ENCODE measurements at places on chromosomes 4 and X.

DNA sequence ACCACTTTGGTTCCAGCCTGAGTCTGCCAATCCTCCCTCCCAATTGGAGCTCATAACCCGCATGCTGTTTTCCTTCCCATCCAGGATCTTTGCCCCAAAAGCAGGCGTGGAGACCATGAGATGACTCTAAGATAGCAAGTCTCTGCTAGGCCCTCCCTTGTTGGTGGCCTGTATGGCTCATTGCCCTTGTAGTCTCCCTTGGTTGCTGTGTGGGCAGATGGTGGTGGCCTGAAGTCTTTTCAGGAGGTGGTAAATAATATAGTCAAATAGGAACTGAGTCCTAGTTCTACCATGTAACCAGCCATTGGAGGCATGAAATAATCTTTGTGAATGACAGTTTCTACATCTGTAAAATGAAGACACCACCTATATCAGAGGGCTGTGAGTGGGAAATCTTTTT is 1.2 kb downstream of the ATP6AP1 start:
- DNase-seq, result no peak

GRCh38 chr4:54227256-54228055 is 1.6 kb upstream of the PDGFRA start:
- DNase-seq, result no peak

DNA sequence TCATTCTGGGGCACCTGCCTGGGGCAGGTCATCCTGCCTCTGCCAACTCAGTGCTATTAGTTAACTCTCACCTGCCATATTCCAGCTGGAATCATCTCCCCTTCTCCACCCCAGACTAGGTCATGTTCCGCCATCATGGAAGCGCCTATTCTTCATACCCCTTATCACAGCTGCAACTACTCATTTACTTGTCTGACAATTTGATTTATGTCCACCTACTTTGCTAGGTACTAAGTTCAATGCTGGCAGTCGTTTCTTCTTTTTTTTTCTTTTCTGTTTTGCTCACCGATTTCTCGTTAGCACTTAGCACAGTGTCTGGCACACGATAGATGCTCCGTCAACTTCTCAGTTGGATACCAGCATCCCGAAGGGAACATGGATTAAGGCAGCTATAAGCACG is 1.1 kb upstream of the FMR1 start:
- no peak for DNase-seq

DNA sequence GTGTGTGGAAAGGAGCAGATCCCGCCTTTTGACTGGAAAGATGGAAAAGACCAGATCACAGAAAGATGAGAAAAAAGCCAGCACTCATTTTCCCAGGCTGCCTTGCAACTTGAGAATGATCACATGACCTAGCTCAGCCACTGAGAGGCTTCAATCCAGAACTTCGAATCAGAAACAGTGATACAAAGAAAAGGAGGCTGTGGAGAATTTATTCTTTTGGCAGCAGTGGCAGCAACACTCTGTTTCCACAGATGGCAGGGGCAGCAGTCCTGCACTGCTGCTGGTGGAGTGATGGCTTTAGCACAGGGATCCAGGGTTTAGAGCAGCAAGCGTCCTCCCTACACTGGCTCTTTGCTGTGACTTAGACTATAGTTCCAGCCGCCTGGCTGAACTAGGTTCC is 77.8 kb upstream of the SH3RF1 start:
- DNase-seq, result no peak

DNA sequence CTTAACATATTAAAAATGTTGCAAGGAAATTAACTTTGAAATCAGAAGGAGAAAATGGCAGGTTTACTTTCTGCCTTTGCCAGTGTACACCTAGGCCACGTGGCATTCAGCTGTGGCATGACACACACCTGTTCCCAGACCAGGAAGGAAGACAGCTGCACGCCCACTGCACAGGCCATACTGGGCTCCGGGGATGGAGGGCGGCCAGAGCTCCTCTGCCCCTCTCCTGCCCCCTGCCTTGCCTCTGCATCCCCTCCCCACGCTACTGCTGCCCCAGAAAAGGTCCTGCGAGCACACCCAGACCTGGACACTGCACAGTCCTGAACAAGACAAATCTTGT is 68.4 kb downstream of the GATB start:
- no peak for DNase-seq

GRCh38 chr4:188254211-188254610 is 115.0 kb downstream of the TRIML1 start:
- DNase-seq, result no peak

DNA sequence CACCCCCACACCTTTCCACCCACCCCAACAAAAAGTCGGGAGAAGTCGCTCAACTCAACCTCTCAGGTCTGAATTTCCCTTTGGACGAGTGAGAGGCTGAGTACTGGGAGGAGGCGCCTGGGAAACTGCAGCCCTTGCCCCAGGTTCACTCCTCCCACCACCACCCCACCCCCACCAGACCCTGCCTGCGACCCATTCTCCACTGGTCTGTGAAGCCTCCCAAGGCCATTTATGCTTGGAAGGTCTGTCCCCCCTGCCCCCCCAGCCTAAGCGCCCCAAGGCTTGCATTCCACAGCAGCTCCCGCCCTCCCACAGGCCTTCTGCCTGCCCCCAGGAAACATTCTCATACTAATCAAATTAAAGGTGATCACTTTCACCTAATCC is 27.2 kb downstream of the ELF4 start:
- no peak for DNase-seq

DNA sequence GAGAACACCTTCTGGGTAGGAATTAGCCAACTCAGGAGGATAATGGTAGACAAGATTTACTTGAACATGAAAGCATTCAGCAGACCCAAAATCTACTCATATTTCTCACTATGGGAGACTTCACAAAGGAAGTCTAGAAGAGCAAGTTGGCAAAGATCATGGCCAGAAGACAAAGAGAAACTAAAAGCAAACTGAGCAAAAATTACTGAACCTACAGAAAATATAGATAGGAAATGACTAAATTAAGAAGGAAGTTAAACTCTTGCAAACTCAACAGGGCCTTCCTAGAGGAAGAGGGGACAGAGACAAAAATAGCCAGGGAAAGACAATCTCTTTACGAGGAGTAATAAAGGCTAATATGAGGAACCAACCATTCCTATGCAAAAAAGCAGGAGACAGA is 18.7 kb downstream of the CORIN start:
- DNase-seq, result no peak

DNA sequence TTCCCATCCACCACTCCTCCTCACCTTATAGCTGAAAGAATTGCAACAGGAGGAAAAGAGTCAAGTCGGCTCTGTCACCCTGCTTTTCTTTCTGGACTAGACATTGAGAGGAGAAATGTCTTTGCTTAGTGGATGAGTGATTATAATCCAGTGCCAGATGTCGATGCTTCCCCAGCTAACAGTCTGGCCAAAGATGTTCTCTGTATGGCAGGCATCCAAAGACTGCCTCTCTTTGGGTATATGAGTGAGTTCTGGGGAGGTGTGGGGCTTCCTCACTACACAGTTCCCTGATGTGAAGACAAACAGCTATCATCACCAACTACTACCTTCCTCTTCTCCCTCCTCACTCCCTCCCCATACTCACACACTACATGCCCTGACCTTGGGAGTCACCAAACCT is 90.9 kb downstream of the COMMD8 start:
- no peak for DNase-seq

DNA sequence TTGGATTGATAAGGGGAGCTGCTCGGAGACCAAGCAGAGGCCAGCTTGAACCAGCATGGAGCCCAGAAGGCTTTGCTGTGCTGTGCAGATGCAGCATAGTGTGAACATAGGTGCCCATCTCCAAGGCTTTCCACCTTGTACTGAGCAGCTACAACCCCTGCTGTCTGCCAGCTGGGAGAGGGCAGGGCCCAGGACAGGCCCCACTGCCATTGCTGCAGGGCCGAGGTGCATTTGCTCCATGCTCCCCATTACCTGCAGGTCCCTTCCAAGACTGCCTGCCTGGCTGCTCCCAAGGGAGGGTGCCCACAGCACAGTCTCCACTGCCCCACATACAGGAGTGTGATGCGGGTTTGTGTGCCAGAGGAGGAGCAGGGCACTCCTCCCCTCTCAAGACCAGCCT is 1016.0 kb upstream of the INTU start:
- DNase-seq, result no peak

- DNase-seq, result no peak
These were observed 36.3 kb upstream of the PARM1 start for GRCh38 chr4:74896595-74896994.

GRCh38 chr4:38290366-38290765 is 330.2 kb downstream of the PTTG2 start:
- no peak for DNase-seq

DNA sequence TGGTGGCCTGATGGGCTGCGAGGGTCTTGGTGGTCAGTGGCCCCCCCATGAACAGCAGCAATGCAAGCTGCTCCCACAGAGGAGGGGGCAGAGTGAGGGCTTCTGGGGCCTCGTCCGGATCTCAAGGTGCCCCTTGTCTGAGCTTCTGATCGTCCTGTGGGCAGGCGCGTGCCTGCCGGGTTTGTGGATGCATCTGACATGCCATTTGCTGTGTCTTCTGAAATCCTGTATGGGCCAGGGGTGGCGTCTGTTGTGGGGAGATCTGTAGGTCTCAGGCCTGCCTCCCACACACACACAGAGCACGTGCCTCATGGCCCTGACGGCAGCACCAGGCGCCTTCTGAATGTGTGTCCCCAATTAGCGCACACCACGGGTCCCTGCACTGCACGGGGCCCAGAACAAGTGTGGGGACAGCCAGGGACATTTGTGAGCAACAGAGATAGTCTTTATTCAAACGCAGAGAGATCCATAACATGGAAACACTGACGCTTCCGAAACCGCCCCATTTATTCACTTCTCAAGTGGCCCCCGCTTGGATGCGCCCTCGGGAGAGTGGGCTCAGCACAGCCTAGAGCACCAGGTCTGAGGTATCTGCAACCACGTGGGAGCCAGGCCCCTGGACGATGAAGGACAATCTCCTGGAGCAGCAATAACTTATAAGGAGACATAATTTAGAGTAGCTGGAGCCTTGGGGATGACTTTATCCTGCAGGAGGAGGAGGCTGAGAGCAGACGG is 5.7 kb downstream of the SPON2 start:
- DNase-seq, result no peak

DNA sequence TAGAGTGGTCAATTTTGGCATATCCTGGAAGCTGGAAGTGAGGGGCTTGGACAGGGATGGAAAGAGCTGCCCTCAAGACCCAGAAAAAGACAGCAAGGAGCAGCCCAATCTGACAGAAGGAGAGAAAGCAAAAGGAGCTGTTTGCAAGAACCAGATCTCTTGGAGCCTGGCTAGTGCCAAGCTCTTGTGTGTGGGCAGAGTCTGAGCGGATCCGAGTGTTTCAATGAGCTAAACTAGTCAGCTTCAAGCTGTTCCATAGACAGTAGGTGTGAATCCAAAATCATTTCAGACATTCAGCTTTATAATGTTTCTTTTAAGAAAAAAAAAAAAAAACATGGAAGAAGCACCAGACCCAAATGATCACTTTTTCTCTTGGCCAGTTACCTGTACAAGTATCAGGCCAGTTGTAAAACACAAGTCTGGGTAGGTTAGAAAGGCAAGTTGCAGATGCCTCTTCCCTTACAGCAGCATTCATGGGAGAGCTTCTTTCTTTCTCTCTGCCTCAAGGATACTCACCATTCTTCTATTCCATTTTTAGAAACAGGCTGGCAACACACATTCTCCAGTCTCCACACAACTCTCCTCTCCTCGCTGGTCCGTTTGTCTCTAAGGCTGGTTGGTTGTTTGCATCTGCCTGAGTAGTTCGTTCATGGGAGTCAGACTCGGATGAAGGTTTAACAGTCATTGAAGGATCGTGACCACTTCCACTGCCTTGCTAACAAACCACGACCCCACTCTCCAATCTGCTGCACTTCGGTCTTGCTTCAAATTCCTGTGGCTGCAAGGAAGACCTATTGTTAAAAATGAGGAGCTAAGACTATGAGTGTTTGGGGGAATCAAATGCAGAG is 105.2 kb upstream of the GATB start:
- no peak for DNase-seq

- DNase-seq, result no peak
These were observed 33.1 kb upstream of the DDX3X start for GRCh38 chrX:41300758-41301437.

DNA sequence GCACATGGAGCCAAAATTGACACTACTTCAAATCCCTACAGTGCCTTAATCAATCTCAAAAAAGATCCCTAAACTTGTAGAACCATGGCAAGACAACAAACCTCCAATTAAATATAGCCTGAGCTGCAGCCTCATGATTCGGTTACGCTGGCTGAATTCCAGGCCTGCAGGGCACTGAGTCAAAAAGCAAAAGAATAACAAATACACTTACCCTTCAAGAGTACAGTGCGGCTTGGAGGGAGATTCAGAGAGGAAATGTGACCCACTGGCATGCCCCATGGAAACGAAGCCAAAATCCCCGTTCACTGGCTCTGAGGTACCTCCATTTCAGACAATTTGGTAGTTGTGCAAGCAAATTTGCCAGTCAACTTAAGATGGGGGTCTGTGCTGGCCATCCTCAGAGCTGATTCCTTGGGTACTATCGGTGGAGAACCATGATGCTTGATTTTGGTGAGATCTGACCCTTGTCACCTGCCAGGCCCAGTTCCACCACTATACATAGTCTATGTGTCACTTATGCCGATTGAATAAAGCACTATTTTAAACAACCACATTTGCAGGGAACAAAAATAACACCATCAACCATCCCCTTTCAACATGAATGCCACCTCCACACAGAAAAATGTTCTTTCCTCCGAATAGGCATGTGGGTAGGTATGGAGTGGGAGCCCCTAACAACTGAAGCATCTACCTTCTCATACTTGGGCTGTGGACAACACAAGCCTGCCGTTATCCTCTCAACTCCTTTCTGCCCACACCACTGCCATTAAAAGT is 2.1 kb downstream of the C4orf54 start:
- DNase-seq, result no peak

GRCh38 chr4:173415092-173415491 is 16.2 kb upstream of the SCRG1 start:
- DNase-seq, result no peak

GRCh38 chrX:43958529-43958928 is 14.7 kb downstream of the NDP start:
- no peak for DNase-seq

DNA sequence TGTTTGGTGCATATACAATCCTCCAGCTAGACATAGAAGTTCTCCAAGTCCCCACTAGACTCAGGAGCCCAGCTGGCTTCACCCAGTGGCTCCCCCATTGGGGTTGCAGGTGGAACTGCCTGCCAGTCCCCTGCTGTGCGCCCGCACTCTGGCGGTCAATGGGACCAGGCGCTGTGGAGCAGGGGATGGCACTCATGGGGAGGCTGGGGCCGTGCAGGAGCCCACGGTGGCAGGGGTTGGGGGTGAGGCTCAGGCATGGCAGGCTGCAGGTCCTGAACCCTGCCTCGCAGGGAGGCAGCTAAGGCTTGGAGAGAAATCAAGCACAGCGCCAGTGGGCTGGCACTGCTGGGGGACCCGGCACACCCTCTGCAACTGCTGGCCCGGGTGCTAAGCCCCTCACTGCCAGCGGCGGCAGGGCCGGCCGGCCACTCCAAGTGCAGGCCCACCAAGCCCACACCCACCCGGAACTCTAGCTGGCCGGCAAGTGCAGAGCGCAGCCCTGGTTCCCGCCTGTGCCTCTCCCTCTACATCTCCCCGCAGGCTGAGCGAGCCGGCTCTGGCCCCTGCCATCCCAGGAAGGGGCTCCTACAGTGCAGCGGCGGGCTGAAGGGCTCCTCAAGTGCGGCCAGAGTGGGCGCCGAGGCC is 12.7 kb upstream of the TMPRSS11D start:
- DNase-seq, result no peak

GRCh38 chr4:6546681-6547447 is 28.1 kb upstream of the MAN2B2 start:
- DNase-seq, result peak; percentile 46

All from CD8-positive, alpha-beta T cell (primary cell).